ENCODE measurements at places on chromosomes 3 and 15.

GRCh38 chr3:196554205-196554604, 14.1 kb downstream of the WDR53 start:
- no peak for DNase-seq

- peak; percentile 60 for DNase-seq
These were observed 102.9 kb downstream of the SEMA6D start for GRCh38 chr15:47820057-47820746.

- DNase-seq: no peak
These were observed 30.3 kb upstream of the HHATL start for GRCh38 chr3:42732829-42733459.

GRCh38 chr3:168273917-168274316, 178.2 kb upstream of the GOLIM4 start:
- DNase-seq: no peak

DNA sequence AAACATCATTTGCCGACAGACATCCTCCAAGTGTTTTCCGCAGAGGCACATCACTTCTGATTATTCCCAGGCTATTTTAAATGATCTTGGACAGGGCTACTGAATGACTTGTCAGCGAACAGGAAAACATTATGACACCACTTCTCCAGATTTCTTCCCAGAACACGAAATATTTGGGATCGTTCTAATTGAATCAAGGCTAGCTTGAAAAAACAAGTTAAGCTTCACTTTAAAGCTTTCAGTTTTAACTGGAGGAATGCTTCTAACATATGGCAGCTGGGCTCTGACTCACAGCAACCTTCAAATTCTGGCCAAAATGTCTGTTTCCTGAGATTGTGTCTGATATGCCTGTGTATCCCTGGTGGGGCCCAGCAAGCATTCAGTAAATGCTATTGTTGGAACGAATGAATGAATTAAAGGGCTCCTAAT, 127.0 kb upstream of the ICE2 start:
- DNase-seq: no peak

Measured in epithelial cell of prostate (primary cell).